ENCODE measurements at places on chromosomes 2 and 18.

GRCh38 chr18:55932675-55933074 is 344.7 kb upstream of the TCF4 start:
- DNase-seq = no peak

- no peak for DNase-seq
Observed at GRCh38 chr2:181235683-181236459, 221.3 kb upstream of the ITGA4 start.

DNA sequence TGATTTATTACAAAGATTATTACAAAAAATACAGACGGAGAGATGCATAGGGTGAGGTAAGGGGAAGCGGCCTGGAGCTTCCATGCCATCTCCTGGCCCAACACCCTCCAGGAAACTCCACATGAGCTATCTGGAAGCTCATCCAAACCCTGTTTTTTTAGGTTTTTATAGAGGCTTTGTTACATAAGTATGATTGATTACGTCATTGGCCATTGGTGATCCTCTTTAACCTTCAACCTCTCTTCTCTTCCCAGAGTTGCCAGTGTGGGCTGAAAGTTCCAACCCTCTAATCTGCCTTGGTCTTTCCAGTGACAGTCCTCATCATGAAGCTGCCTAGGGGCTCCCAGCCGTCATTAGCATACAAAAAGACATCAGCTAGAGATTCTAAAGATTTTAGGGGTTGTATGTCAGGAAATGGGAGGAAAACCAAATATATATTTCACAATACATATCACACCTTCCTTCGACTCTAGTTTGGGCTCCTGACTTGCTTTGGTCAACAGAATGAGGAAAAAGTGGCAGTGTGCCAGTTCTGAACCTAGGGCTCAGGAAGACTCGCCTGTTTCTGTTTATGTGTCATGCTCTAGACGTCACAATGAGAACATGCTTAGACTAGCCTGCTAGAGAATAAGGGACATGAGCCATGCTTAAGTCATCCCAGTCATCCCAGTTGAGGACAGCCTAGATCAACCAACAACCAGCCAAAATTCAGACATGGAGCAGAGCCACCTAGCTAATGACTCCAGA is 54.1 kb downstream of the ETAA1 start:
- DNase-seq = no peak

DNA sequence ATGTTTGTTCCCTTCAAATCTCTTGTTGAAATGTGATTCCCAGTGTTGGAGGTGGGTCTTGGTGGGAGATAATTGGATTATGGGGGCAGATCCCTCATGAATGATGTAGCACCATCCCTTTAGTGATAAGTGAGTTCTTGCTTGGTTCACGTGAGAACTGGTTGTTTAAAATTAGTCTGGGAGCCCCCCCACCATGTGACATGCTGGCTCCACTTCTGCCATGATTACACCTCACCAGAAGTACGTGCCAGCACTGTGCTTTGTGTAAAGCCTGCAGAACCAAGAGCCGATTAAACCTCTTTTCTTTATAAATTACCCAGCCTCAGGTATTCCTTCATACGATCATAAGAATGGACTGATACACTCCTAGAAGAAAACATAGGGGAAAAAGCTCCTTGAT is 10.1 kb downstream of the ABI2 start:
- DNase-seq = no peak

DNA sequence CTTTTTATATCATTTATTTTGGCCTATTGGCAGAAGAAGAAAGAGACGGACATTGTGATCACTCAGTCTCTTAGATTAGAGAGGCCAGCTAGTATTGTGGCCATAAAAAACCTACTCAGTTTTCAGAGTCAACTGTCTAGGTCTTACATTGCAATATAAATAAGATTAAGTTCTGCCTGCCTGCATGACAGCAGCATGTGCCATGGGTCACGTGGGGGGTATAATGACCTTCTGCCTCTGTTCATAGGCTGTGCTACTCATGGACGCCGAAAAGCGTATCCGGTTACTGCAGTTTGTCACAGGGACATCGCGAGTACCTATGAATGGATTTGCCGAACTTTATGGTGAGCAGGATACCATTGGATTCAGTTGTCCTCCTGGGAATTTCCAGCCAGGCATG is 238.5 kb downstream of the ALPK2 start:
- no peak for DNase-seq

GRCh38 chr18:27964811-27965210 is 212.1 kb downstream of the CDH2 start:
- no peak for DNase-seq

- DNase-seq = no peak
Observed at GRCh38 chr2:153819501-153819900, 52.2 kb upstream of the GALNT13 start.

Measured in activated T-cell treated with anti-CD3 and anti-CD28 coated beads, Interleukin-2, amount 50 U/mL, for 48 hours (primary cell).